ENCODE measurements at places on chromosomes 3 and 15. TPM values are rescaled to one million over a fixed set of nuclear protein-coding genes. Genes with fewer than 3 reads are reported as not detected.
A peak's percentile ranks its signal among the peaks of the same experiment; 100 is the strongest.

GRCh38 chr3:190446573-190447279, 3.0 kb downstream of the TMEM207 start:
- DNase-seq: no peak
- H3K4me1 ChIP-seq: no peaks in the 10 kb centered on the region
- H3K27me3 ChIP-seq: no peaks in the 10 kb centered on the region
- H3K36me3 ChIP-seq: no peaks in the 10 kb centered on the region

- no peak overlapping the region for H3K27ac ChIP-seq
- no peaks in the 10 kb centered on the region for H3K27me3 ChIP-seq
- no peak for DNase-seq
- H3K4me1 ChIP-seq: peaks cover 17% of the 10 kb centered on the region
Measured at GRCh38 chr3:43582866-43583265, 38.9 kb downstream of the ANO10 start.

GRCh38 chr3:95048564-95048963, 985.7 kb downstream of the NSUN3 start:
- no peak overlapping the region for H3K27ac ChIP-seq
- no peaks in the 10 kb centered on the region for H3K4me1 ChIP-seq
- no peaks in the 10 kb centered on the region for H3K36me3 ChIP-seq
- no peaks in the 10 kb centered on the region for H3K27me3 ChIP-seq

GRCh38 chr15:101388046-101388445, 93.0 kb upstream of the SNRPA1 start:
- DNase-seq: no peak
- H3K27ac ChIP-seq: no peak overlapping the region
- no peaks in the 10 kb centered on the region for H3K27me3 ChIP-seq

DNA sequence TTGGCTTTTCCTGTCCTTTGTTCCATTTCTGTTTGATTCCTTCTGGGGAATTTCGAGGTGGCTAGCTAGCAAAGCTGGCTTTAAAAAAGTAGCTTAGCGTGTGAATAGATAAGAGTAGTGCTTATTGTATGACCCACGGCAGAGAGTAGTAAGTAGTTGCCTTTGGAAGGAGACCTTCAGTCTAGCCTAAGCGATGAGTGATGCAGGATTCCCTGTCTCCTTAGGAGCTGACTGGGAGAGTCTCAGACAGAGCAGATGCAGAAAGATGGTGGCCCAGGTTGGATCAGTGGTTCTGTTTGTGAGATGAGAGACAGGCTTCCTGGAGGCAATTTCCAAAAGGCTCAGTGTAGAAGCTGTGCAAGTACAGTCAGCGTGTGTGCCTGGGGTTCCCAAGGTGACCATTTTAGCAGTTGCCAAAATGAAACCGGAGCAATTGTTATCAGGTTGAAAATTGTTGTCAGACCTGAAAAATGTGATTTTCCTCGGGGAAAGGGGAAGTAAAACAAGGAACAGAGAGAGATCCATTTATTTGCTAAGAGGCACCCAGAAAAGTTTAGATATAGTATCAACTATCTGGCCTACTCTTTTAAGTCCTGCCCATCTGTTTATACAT, 681 bp upstream of the IL5RA start:
- no peak overlapping the region for H3K27ac ChIP-seq
- no peak for DNase-seq
- no peaks in the 10 kb centered on the region for H3K27me3 ChIP-seq
- H3K4me1 ChIP-seq: no peaks in the 10 kb centered on the region

DNA sequence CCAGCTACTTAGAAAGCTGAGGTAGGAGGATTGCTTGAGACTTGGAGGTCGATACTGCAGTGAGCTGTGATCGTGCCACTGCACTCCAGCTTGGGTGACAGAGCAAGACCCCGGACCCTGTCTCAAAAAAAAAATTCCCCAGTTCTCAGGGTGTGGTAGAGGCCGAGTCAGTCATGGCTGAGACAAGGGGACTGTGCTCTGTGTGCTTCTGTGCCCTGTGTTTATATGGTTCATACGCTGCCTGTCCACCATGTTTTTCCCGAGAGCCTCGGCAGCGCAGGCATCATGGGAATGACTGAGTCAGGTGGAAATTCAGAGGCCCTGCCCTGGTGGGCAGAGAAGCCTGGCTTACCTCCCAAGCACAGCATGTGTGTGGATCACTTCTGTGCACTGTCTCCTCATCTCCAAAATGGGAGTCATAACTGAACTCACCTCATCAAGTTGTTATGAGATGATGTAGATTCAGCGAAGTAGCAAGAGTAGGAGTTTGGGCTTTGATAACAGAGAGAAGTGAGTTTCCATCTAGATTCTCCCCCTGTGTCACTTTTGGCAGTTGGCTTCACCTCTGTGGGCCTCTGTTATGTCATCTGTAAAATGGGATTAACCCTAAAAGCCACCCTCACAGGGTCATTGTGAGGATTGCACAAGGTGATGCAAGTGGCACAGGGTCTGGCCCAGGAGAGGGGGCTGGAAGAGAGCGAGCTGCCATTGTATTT, 56.9 kb downstream of the FLNB start:
- DNase-seq: no peak
- H3K4me1 ChIP-seq: peaks cover under 1% of the 10 kb centered on the region
- no peaks in the 10 kb centered on the region for H3K36me3 ChIP-seq
- no peaks in the 10 kb centered on the region for H3K27me3 ChIP-seq
- H3K4me3 ChIP-seq: no peak overlapping the region

- DNase-seq: no peak
- H3K36me3 ChIP-seq: no peaks in the 10 kb centered on the region
- peak overlapping the region; percentile 84 for H3K27ac ChIP-seq
- peaks cover 31% of the 10 kb centered on the region for H3K4me1 ChIP-seq
- H3K27me3 ChIP-seq: no peaks in the 10 kb centered on the region
Measured at GRCh38 chr3:100125161-100125938, 11.0 kb upstream of the FILIP1L start.

- H3K36me3 ChIP-seq: no peaks in the 10 kb centered on the region
- peaks cover 19% of the 10 kb centered on the region for H3K4me1 ChIP-seq
- H3K27ac ChIP-seq: peak overlapping the region; percentile 86
Measured at GRCh38 chr15:68228971-68229385, 550 bp downstream of the CLN6 start.

- no peaks in the 10 kb centered on the region for H3K27me3 ChIP-seq
- no peak overlapping the region for H3K4me3 ChIP-seq
- no peaks in the 10 kb centered on the region for H3K4me1 ChIP-seq
- DNase-seq: no peak
- H3K36me3 ChIP-seq: no peaks in the 10 kb centered on the region
Measured at GRCh38 chr3:117298273-117298672, 588.7 kb downstream of the TUSC7 start.

DNA sequence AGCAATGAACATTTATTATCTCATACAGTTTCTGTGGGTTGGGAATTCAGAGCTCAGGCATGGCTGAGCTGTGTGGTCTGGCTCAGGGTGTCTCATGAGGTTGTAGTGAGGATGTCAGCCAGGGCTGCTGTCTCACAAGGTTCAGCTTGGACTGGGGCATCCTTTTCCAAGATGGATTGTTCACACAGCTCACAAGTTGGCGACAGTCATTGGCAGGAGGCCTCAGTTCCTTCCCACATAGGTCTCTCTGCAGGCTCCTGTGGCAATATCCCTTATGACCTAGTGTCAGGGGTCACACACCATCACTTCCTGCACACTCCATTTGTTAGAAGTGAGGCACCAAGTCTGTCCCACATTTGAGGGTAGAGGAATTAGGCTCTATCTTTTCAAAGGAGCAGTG, 56.0 kb downstream of the RPLP1 start:
- H3K4me1 ChIP-seq: no peaks in the 10 kb centered on the region
- no peak overlapping the region for H3K4me3 ChIP-seq
- no peak for DNase-seq
- no peaks in the 10 kb centered on the region for H3K36me3 ChIP-seq
- H3K27me3 ChIP-seq: no peaks in the 10 kb centered on the region

DNA sequence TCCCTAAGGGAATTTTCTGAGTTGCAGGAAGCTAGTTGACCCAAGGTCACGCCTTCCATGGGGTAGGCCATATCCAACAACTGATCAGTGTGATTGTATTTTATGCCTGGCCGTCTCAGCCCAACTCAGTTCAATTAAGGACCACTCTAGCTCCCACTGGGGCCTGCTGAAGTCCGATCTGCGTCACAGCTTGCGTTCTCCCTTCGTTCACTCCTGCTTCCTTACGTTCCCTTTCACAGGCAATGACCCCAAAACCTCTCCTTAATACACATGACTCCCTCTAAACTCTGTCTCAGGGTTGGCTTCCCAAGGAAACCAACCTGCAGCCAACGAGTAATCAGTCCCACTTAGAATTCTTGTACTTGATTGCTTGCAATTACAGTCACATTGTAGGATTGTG, 428.0 kb downstream of the RBMS3 start:
- H3K4me1 ChIP-seq: peaks cover 15% of the 10 kb centered on the region
- H3K36me3 ChIP-seq: no peaks in the 10 kb centered on the region
- no peaks in the 10 kb centered on the region for H3K27me3 ChIP-seq
- no peak for DNase-seq
- no peak overlapping the region for H3K4me3 ChIP-seq
- H3K27ac ChIP-seq: no peak overlapping the region

- H3K4me1 ChIP-seq: no peaks in the 10 kb centered on the region
- DNase-seq: no peak
Measured at GRCh38 chr3:72255191-72255590, 470.2 kb upstream of the PROK2 start.

DNA sequence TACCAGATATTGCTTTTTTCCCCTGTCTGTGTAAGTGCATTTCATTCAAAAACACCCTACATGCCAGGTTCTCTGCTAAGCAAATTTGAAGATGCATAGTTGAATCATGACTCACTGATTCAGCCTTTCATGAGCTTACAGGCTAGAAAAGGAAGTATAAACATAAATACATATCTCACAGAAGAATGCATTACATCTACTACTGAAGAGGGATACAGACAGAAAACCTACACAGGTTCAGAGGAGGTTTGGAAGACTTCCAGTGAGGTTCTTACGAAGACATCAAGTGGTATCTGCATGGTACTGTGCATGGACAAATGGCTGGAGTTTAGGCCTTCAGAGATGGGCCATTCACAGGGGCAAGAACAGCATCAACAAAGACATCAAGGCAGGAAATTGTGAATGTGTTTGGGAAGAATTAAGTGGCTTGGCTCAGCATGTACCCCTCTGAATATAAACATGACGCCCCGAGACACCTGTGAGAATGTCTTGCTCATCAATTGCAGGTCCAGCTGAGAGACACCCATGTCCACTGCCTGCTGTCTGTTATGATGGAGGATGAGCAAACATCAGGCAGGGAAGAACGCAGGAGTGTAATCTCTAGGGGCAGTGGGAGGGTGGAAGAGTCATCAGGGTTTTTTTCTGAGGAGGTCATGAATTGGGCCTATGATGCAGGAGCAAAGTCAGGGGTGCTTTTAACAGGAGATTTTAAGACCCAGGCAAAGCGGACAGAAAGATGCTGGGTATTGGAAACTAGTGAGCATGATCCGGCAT, 105.1 kb upstream of the GALNT15 start:
- H3K4me3 ChIP-seq: no peak overlapping the region
- H3K36me3 ChIP-seq: no peaks in the 10 kb centered on the region
- H3K27ac ChIP-seq: no peak overlapping the region
- peaks cover 18% of the 10 kb centered on the region for H3K4me1 ChIP-seq
- H3K27me3 ChIP-seq: no peaks in the 10 kb centered on the region

- H3K27me3 ChIP-seq: no peaks in the 10 kb centered on the region
- peaks cover 2% of the 10 kb centered on the region for H3K36me3 ChIP-seq
- H3K4me1 ChIP-seq: peaks cover 94% of the 10 kb centered on the region
- peak overlapping the region; percentile 82 for H3K27ac ChIP-seq
Measured at GRCh38 chr3:152346058-152346457, 77.3 kb downstream of the MBNL1 start.

DNA sequence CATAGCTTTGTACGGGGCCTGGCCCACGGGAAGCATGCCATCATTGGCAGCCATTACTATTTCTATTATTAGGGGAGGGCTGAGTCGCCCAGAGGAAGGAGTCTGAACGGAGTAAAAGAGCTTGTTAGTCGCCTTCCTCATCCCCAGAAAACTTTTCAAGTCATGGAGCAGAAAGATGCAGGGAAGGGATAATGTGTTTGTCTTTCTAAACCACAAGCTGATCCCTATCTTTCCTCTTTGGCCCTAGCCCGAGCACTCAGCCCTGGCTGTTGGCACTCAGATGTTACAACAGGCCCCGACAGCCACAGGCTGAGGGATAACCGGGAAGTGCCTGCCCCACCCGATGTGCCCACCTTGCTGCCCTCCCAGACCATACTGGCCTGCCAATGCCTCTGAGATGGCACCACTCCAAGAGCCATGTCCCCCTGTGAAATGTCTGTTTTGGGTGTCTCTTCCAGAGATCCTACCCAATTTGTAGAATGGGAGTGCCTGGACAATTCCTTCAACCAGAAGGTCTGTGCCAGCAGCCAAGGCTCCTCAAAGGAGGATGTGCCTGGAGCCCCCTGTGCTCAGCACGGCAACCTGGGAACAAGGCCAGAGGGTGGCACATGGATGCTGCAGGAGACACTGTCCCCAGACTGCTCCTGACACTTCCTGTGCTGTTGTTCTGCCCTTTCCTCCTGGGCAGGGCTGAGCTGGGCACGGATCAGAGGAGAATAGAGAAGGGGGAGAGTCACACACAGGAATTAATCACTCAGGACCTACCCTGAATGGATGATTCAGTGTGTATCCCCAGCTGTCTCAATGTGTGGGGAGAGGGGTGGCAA, 10.8 kb downstream of the PAK6 start:
- no peak overlapping the region for H3K27ac ChIP-seq
- DNase-seq: peak; percentile 32
- no peaks in the 10 kb centered on the region for H3K27me3 ChIP-seq
- H3K4me3 ChIP-seq: no peak overlapping the region
- peaks cover 8% of the 10 kb centered on the region for H3K4me1 ChIP-seq

DNA sequence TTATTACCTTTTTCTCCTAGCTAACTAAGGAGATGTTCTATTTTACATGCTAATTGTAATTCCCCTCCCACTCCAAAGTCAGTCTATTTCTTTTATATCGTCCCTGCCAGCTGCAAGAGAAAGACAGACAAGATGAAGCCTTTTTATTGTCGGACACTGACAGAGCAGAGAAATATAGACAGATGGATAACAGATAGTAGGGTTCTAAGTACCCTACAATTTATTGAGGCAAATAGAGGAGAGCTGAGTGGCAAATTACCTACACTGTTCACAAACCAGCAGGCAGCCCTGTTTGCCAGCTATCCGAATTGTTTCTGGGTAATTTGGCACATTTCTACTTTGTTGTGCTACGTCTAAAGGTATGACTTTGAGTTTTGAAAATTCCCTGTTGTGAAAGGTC, 392.3 kb upstream of the ZNF717 start:
- H3K27me3 ChIP-seq: no peaks in the 10 kb centered on the region
- no peak for DNase-seq
- H3K36me3 ChIP-seq: no peaks in the 10 kb centered on the region
- H3K4me3 ChIP-seq: no peak overlapping the region
- H3K27ac ChIP-seq: no peak overlapping the region

The TLR9 gene
- total RNA-seq: 0.55 TPM

The SI gene
- not detected for total RNA-seq

The DNAJA4 gene
- total RNA-seq: 128 TPM

The YEATS2 gene
- total RNA-seq: 3.7 TPM

The MNS1 gene
- total RNA-seq: 1.8 TPM

The FBXW12 gene
- not detected for total RNA-seq

The CEMIP gene
- 0.17 TPM for total RNA-seq

The CHRD gene
- total RNA-seq: 4.1 TPM
